ENCODE measurements at places on chromosomes 2 and 18.

- DNase-seq, result no peak
Measured at GRCh38 chr2:66803726-66804125, 368.8 kb downstream of the MEIS1 start.

DNA sequence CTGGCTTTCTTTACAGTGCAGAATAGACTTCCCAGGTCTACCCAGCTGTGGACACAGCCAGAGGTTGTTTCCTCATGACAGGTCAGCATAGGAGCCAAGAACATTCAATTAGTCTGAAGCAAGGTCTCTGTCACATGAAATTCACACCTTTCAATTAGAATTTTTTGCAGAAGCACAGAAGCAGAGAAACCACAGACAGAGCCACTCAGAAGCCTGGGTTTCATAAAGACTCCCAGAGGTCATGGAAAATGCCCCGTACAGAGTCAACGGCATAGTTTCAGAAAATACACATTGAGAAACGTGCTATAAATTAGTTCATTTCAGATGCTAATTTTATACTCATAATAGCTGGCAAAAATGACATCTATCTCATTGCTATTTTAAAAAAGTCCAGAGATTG lies 87.0 kb upstream of the TMEM200C start:
- no peak for DNase-seq

DNA sequence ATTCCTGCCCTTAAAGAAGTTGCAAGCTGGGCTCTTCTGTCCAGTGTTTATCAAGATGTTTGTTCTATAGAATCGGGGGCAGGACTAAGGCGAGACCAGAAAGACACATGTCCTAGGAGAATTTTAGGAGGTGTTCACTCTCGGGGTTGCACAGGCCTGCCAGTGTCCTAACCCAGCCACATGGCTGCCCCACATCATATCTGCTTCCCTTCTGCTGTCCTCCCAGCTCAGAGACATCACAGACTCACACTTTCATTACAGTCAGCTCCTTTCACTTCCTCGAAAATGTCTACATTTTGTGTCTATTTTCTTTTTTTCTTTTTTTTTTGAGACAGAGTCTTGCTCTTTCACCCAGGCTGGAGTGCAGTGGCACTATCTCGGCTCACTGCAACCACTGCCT lies 10.7 kb upstream of the MRO start:
- no peak for DNase-seq

GRCh38 chr2:178427458-178427857 lies 23.5 kb downstream of the PRKRA start:
- DNase-seq, result no peak

GRCh38 chr2:120654381-120655134 lies 81.1 kb upstream of the GLI2 start:
- no peak for DNase-seq

DNA sequence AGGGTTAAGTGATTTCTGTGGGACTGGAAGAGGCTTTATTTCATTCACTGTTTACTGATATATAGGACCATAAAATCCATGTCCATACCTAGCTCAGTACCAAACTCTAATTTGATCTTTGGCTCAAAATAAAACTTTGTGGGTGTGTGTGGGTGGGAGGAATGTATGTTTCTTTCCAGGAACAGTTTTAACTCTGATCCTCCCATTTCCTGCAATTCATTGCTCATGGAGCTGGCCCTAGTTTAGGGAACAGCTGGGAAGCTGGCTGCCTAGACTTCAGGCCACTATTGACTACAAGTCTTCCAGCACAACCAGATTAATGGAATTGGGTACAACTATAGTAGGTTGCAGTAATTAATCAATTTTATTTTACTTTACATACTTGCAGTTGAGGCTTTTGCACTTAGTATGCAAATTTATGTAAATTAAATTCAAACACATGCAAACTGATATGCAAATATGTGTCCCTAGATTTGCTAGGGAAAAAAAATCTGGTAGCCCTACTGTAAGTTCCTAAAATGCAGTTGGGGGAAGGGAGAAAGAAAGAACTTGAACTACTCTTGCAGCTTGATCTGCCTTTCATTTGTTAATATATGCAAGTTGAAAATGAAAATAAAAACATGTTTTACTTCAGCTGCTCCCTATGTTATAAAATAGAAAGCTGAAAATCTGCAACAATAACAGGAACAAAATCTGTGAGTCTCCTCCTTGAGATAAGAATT lies 1070.3 kb upstream of the CELF4 start:
- DNase-seq, result no peak

DNA sequence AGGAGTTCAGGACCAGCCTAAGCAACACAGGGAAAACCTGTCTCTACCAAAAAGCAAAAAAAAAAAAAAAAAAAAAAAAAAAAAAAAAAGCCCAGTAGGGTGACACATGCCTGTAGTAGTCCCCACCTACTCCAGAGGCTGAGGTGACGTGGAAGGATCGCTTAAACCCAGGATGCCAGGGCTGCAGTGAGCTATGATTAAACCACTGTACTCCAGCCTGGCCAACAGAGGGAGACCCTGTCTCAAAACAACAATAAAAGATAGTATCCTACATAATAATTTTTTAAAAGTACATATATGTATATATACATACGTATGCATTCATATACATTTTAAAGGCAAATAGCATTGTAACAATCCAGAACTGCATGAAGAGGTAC lies 51.7 kb downstream of the SOS1 start:
- peak; percentile 46 for DNase-seq

GRCh38 chr2:68458981-68459380 lies 8.1 kb downstream of the FBXO48 start:
- DNase-seq, result no peak

GRCh38 chr2:97995026-97995733 lies 568 bp downstream of the TMEM131 start:
- DNase-seq, result peak; percentile 54

DNA sequence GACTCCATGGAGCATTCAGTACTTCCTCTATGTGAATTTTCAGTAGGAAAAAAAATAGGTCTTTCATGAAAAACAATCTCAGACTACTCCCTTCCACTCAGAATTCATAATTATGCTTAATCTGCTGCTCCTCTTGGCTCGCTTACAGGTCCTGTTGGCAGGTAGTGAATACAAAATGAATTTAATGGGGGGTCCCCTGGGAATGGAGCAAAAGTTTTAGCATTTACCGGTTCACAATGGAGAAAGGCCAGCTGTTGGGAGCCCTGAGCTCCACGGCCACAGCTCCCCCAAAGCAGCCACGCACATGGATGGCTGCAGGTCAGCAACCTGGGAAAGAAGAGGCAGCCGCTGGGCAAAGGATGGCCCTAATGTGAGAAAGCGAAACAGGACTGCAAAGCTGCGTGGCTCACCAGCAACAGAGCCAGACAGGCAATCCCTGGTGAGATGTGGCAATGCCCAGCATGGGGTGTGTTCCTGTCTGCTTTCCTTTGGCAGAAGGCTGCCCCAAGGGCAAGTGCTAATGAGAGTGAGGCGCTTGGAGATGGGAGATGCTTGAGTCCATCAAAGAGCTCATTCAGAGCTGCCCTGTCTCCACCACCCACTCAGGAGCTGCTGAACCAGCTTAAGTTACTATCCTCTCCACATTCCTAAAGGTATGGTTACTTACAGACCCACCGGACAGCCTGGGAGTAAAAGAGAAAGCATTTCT lies 447.4 kb downstream of the EPHA4 start:
- no peak for DNase-seq

DNA sequence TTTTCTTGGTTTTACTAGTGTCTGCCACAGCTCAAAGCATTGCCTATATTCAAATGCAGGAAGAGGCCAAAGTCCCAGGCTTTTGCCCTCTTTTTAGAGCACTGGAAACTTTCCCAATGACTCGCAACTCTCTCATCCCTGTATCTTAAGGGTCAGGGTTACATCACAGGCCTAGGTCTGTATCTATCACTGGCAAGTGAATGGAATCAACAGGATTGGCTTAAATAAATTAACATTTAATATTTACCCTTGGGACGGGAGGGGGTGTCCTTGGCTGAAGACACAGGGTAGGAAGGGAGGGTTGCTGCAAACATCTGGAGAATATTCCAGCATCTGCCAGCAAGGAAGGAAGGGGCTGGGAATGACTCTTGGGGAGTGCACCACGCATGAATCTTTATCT lies 242.6 kb downstream of the SLC4A3 start:
- no peak for DNase-seq

GRCh38 chr2:101058386-101058785 lies 56.3 kb downstream of the RPL31 start:
- no peak for DNase-seq

- DNase-seq, result no peak
Measured at GRCh38 chr2:60106836-60107529, 446.5 kb downstream of the BCL11A start.

- DNase-seq, result no peak
Measured at GRCh38 chr2:160401895-160402294, 91.7 kb downstream of the RBMS1 start.

Data from activated naive CD4-positive, alpha-beta T cell treated with Interleukin-2 at 50 U/mL for 16 hours (primary cell).